ENCODE measurements at places on chromosomes 4 and X.

DNA sequence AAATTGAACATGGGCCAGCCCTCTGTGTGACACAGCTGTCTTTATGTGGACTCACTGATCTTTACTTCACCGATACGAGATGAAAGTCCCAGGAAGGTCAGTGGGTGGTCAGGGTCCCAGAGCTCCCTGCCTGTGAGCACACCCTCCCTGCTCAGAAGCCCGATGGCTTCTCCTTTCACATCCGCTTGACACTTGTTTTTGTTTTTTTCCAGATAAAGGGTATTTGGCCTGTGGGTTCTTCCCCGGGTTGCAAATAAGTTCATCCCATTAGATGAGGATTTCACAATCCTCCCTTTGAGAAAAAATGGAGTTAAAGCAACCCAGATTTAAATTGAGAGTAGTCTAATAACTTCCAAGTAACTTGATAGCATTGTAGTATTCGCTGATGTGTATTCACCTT is 48.2 kb upstream of the TLR2 start:
- no peak for DNase-seq

GRCh38 chrX:56033495-56034180 is 198.5 kb upstream of the KLF8 start:
- no peak for DNase-seq

- no peak for DNase-seq
Observed at GRCh38 chr4:118866442-118866841, 22.2 kb upstream of the SYNPO2 start.

- no peak for DNase-seq
Observed at GRCh38 chr4:169398316-169398715, 127.6 kb upstream of the SH3RF1 start.

DNA sequence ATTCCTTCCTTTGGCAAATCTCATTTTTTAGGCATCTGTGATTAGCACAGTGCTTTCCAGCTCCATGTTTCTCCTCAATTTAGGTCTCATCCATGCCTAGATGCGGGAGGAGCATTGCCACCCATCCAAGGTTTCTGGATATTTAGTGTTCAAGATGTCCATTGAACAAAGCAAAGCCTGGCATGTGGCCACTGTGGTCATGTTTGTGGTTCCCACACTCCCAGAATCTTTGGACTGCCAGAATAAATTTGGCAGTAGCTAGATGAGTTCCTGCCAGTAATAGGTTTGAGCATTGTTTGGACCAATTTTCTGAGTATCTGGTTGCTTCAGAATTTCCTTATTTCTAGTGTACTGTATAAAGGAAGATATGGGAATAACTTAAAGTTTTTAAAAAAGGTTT is 1124.1 kb downstream of the ADGRL3 start:
- no peak for DNase-seq

GRCh38 chr4:95546221-95546620 is 2.6 kb downstream of the UNC5C start:
- no peak for DNase-seq

Measured in RWPE2 (cell line).